Astrocyte of the spinal cord (primary cell): ENCODE measurements at places on chromosomes 5 and 9.

GRCh38 chr5:78527054-78527859 is 121.3 kb downstream of the LHFPL2 start:
- peak; percentile 96 for DNase-seq

DNA sequence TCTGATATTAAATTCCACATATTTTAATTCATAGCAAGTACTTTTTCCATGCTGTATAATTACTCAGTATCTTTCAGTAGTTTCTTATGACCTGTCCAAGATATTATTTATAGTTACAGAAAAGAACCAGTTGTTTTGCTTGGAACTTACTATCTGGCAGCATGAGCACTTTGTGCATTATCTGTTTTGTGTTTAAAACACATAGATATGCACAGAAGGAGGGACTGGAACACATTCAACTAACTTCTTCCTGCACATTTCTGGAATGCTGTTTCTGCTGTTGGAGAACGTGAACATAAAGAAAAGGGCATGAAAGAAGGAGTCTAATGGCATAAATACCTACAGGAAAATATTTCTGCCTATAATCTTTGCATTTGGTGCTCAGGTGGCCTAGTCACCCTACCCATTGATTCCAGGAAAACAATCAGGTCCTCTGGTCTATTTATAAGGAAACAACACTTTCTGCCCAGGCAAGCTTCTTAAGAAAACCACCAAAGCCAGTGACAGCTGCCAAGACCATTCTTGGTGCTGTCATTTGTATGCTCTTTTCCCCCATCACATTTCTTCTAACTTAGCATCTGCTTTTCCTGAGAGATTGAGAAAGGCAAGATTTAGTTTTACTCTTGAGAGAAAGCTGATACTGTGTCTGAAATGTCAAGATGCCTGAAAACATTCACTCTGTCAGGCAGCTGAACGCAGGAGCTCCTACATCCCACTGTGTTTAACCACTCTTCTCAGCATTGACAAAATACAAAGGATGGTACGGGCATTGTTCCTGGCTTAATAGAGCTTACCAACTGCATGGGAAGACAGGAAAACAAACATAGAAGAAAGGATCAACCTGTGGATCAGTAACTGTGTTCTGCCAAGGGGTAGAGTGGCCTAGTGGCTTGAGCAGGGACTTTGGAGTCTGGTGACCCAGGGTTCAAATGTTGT is 40.3 kb downstream of the RAB3C start:
- DNase-seq: no peak

- no peak for DNase-seq
Measured at GRCh38 chr5:109177227-109177626, 232.5 kb downstream of the PJA2 start.

- DNase-seq: no peak
Measured at GRCh38 chr9:135062254-135062653, 25.2 kb upstream of the OLFM1 start.

- DNase-seq: no peak
Measured at GRCh38 chr9:76373784-76374474, 20.3 kb downstream of the RFK start.

DNA sequence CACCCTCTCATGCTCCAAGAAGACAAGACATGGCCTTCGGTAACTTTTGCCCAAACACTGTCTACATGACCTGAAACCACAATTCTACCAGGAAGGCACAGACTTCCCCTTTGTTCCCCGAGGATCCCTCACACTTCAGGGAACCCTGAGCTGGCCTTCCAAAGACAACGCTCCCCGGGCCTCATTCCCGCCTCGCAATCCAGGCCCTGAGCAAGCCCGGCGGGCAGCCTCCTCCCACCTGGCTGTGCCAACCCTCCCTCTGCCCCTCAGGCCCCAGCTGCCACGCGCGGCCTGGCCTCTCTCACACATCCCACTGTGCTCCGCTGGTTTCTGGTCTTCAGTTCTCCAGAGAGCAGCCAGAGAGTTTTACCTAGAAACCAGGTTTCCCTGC is 7.3 kb downstream of the QSOX2 start:
- DNase-seq: no peak

DNA sequence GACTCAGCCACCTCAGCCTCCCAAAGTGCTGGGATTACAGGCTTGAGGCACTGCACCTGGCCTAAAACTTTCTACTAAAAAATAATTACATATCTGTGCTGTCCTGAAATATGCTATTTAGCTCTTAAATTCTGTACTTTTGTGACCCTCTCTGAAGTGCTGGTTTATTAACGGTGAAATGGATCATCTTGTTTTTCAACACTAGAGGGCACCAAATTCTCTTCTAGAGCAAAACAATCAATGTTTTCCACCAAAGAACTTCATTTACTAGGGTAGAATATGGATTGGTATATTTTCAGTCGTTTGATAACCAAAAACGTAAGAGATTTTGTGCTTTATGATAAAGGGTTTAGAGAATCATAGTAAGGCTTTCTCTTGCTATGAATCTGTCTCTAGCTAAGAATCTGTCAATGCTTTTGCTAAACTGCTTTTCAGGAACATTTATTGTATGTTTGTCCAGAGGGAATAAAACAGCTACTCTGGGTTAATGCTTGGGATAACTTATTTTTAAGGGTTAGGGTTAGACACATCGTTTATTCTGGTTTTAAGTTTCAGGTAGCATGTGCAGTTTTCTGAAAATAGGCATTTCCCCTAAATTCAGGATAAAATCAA is 63.6 kb downstream of the RNF180 start:
- DNase-seq: peak; percentile 45

GRCh38 chr9:21744841-21745240 is 57.6 kb upstream of the MTAP start:
- DNase-seq: no peak

- DNase-seq: peak; percentile 95
Measured at GRCh38 chr5:54390015-54390414, 65.5 kb upstream of the HSPB3 start.

DNA sequence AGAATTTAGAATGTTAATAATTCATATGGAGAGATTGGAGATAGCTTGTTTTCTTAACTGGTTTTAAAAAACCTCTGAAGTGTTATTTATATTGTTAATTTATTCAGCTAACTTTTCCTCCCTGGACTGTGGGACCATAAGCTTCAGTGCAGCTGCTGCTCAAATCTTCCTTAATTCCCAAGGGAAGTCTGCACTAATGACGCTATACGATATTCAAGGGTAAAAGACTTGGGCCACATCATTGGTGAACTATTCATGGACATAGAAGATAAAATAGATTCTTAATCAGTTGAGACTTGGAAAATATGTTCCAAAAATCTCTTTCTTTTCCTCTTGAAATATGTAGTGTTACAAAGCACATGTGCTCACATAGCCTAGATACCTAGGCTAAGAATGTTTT is 31.1 kb upstream of the GAS1 start:
- peak; percentile 20 for DNase-seq

- DNase-seq: peak; percentile 6
Measured at GRCh38 chr5:131952301-131952857, 6.9 kb upstream of the MEIKIN start.

DNA sequence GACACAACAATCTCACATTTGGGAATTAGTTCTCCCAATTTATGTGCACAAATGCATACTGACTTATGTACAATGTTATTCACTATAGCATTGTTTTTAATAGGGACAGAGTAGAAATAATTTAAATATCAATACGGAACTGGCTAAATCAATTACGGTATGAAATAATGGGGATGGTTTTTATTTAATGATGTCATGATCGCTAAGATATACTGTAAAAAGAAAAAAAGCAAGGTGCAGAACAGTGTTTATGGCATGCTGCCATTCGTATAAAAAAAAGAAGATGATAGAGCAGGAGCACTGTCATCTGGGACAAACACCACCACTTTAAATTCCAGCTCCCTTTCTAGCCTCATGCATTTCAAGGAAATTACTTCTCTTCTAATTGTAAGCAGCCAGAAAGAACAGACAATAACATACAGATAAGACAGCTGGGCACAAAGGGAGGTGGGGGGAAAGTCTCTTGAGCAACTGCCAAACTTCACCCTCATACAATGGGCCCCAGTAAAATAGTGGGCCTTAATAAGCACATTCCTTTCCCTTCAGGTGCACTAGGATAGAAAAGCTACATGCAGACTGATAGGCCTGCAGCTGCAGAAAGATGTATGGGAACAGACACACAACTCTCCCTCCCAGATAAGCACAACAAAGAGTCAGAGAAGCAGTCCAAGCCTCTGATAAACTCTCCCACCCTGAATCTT is 8.4 kb downstream of the SREK1IP1 start:
- DNase-seq: no peak

DNA sequence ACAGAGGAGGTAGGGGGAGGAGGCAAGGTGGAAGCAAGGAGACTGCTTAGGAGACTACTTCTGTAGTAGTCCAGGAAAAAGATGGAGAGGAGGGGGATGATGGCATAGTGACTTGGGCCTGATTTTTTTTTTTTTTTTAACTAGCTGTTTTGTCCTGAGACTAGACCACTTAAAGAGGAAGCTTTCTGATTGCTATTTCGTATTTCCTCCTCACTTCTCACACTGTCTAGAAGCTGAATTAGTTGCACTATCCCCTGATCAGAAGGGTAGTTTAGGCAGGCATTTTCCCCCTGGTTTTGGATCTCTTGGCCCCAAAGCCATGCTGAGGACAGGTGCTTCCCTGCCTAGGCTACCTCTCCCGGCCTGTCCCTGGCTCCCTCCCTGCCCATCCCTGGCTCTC is 14.9 kb downstream of the LARP1 start:
- no peak for DNase-seq

GRCh38 chr5:139575751-139576150 is 14.6 kb downstream of the UBE2D2 start:
- DNase-seq: no peak

DNA sequence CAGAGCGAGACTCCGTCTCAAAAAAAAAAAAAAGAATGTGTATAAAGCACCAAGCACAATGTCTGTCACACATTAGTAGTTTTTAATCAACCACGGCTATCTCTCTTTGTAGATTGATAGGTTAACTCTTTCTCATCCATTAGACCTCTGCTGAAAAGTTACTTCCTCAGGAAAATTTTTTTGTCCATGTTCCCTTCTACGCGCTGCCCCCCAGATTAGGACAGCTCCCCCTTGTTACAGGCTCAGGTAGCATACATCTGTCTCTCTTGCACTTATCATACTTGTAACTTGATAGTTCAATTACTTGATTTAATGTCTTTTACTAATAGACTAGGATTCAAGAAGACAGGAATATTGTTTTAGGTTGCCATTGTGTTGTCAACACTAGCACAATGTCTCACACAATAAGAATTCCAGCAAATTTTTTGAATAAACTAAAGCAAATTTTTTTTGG is 1.5 kb downstream of the SPDL1 start:
- DNase-seq: no peak

- no peak for DNase-seq
Measured at GRCh38 chr5:50406877-50407276, 34.2 kb downstream of the EMB start.

GRCh38 chr9:114154600-114155102 is 686 bp upstream of the COL27A1 start:
- DNase-seq: no peak

DNA sequence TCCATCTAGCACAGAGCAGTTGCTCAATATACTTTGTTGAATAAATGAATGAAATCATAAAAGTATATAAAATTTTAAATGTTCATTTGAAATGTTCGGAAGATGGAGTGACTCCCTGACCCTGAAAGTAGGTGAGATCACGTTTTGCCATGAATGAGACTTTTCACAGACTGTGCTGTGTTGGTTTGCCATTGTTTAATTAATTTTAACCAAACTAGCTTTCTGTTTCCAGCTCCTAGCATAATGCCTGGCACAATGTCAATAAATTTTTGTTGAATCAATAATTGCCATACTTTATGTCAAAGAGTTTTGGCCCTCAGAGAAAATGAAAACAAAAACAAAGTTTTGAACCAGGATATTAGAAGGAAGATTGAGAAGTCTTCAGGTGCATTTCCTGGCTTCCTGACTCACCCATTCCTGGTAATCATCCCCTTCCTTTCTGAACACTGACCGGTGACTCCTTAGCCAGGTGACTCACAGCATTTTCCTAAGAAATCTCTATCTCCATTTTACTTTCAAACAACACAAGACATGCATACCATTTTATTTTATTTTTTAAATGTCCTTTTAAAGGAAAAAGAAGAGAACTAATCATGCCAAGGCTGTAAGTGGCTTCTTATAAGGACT is 15.1 kb downstream of the SLC28A3 start:
- DNase-seq: no peak

DNA sequence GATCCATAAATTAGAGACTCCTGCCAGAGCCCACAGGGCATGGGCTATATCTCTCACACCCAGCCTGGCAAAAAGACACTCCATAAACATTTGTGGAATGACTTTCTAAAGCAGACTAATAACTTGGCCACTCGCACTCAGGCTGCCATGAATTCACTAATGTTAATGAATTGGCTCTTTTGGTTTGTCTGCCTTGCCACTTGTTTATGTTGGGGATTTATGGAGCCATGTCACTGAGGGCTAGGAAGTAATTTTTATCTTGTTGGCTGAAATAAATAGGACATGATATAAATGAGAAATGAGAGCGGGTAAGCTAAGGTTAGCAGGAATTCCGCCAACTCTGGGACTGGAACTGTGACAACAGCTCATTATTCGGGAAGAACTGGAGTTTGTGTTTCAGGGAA is 55.2 kb downstream of the DROSHA start:
- no peak for DNase-seq

DNA sequence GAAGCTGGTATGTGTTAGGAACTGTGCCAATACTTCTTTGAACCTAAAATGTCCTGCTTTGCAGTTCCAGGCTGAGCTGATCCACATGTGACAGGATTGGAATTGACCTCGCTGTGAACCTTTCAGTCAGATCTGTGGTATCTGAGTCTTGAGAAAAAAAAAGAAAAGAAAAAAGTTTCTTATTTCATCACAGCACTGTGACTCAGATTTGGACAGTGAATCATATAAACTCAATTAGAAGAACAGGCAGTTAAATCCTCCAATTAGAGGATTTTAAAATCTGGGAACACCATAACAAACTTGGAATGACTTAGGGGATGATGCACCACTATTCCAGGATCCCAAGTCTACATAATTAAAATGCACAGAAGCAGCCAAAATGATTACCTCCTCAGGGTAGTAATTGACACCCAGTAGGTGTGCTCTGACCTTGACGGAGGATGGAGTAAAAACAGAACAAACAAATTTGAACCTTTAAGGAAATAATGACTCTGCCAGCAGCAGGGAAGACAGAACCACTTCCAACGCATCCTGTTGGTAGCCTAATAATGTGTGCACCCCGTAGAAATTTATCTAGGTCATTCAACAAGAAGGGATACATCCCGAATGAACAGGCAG is 57.8 kb upstream of the RAI14 start:
- DNase-seq: peak; percentile 92

DNA sequence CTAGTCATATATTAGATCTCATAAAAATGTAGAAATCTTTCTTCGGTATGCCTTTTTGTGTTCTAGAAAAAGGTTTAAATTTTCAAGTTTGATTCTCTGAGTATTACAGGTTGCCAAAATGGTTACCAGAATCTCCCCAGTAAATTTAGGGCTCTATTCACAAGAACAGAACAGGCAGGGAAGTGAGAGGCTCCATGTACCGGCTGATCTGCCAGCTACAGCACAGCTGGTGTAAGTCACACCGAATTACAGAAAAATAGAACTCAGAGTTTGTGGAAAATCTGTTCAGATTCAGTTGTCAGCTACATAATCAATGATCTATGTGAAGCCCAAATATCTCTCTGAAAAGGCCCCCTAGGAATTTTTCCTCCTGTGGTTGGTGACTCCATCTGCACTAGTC is 10.5 kb downstream of the FAM81B start:
- no peak for DNase-seq

GRCh38 chr9:90645721-90646120 is 3.1 kb upstream of the DIRAS2 start:
- no peak for DNase-seq
